Fibroblast of lung (primary cell): ENCODE measurements at places on chromosomes 5 and 9. TPM values are rescaled to one million over a fixed set of nuclear protein-coding genes. Genes with fewer than 3 reads are reported as not detected.

S1PR3 gene
- total RNA-seq, result 20.5 and 23.1 TPM in 2 replicates

ANKRD31 gene
- 0.26 and 0.33 TPM in 2 replicates for total RNA-seq

CXCL14 gene
- total RNA-seq, result 0.17 and 0.26 TPM in 2 replicates

C9orf43 gene
- 0.50 and 0.51 TPM in 2 replicates for total RNA-seq

SOX30 gene
- under 0.01 TPM in 1 of 2 replicates, not detected in the other for total RNA-seq

STRBP gene
- total RNA-seq, result 4.9 and 5.9 TPM in 2 replicates

ACOT12 gene
- total RNA-seq, result 0.26 and 2.0 TPM in 2 replicates

DPM2 gene
- 8.5 and 11.7 TPM in 2 replicates for total RNA-seq

LPAR1 gene
- total RNA-seq, result 146 and 222 TPM in 2 replicates

WDR31 gene
- 3.1 and 4.0 TPM in 2 replicates for total RNA-seq

CD180 gene
- total RNA-seq, result not detected in 2 replicates

ZNF879 gene
- total RNA-seq, result 6.2 and 7.1 TPM in 2 replicates

KIF4B gene
- total RNA-seq, result under 0.01 TPM in 2 replicates

GHR gene
- 2.3 and 5.4 TPM in 2 replicates for total RNA-seq

AIF1L gene
- total RNA-seq, result 0.51 and 3.3 TPM in 2 replicates

SLIT3 gene
- total RNA-seq, result 4.6 and 8.0 TPM in 2 replicates

FUBP3 gene
- 33.6 and 36.2 TPM in 2 replicates for total RNA-seq

CDKN2B-AS1 gene
- total RNA-seq, result 3.9 and 7.6 TPM in 2 replicates

PAPPA gene
- total RNA-seq, result 33.4 and 45.7 TPM in 2 replicates

CEL gene
- total RNA-seq, result under 0.01 and 0.33 TPM in 2 replicates

SLC34A3 gene
- total RNA-seq, result not detected in 2 replicates

SPINK6 gene
- total RNA-seq, result not detected in 2 replicates

ENHO gene
- under 0.01 TPM in 1 of 2 replicates, not detected in the other for total RNA-seq

ACER2 gene
- 2.6 and 4.5 TPM in 2 replicates for total RNA-seq

CAMK4 gene
- 0.77 and 0.83 TPM in 2 replicates for total RNA-seq

PTPN3 gene
- 1.3 and 2.3 TPM in 2 replicates for total RNA-seq

SNCB gene
- 0.17 TPM in 1 of 2 replicates, not detected in the other for total RNA-seq

PDE6A gene
- under 0.01 TPM in 2 replicates for total RNA-seq

ZNF354C gene
- 11.8 and 12.4 TPM in 2 replicates for total RNA-seq

SIT1 gene
- 0.17 TPM in 1 of 2 replicates, not detected in the other for total RNA-seq

SFXN1 gene
- total RNA-seq, result 53.7 and 58.3 TPM in 2 replicates

FBP1 gene
- total RNA-seq, result not detected in 2 replicates

ANGPTL2 gene
- total RNA-seq, result 108 and 163 TPM in 2 replicates

LHX6 gene
- not detected in 2 replicates for total RNA-seq

SPATA31C1 gene
- not detected in 2 replicates for total RNA-seq

GDNF gene
- 0.51 and 0.83 TPM in 2 replicates for total RNA-seq

MSX2 gene
- total RNA-seq, result 1.0 and 1.3 TPM in 2 replicates

SHISAL2B gene
- not detected in 2 replicates for total RNA-seq

BTNL8 gene
- total RNA-seq, result not detected in 2 replicates

DIPK1B gene
- total RNA-seq, result 0.33 and 0.77 TPM in 2 replicates

IL5 gene
- total RNA-seq, result not detected in 2 replicates

PDCD1LG2 gene
- 4.9 and 6.9 TPM in 2 replicates for total RNA-seq

OR2K2 gene
- total RNA-seq, result not detected in 2 replicates

MRRF gene
- 31.6 and 36.8 TPM in 2 replicates for total RNA-seq

PHYHD1 gene
- total RNA-seq, result 12.3 and 20.0 TPM in 2 replicates

LRRC26 gene
- total RNA-seq, result not detected in 2 replicates

PAIP2 gene
- 59.0 and 68.1 TPM in 2 replicates for total RNA-seq

PPP1R26 gene
- 8.7 and 8.9 TPM in 2 replicates for total RNA-seq

F12 gene
- under 0.01 and 0.50 TPM in 2 replicates for total RNA-seq

FGF1 gene
- total RNA-seq, result 0.77 and 3.5 TPM in 2 replicates

SLC24A2 gene
- under 0.01 TPM in 2 replicates for total RNA-seq

N4BP3 gene
- total RNA-seq, result 0.26 and 0.83 TPM in 2 replicates

NFIB gene
- total RNA-seq, result 36.3 and 56.0 TPM in 2 replicates
